ENCODE measurements at places on chromosomes 7 and 10.

GRCh38 chr10:29554660-29555059 lies 80.1 kb downstream of the SVIL start:
- DNase-seq, result no peak

- peak; percentile 74 for DNase-seq
Observed at GRCh38 chr7:36600869-36601530, 123.3 kb downstream of the AOAH start.

DNA sequence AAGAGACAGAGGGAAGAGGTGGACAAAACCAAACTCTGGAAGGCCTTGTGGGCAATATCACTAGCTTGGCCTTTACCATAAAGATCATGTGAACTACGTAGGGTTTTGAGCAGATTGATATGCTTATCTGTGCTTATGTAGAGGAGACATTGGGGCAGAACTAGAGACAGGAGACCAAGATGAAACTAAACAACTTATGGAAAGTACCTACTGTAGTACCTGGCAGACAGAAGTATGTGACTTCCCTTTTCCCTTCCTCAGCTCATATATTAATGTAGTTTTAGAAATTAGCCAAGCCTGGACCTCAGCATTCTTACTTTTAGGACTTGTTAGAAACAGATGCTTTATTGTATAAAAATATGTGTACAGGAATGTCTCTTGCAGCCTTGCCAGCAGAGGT lies 14.0 kb upstream of the IL6 start:
- no peak for DNase-seq

DNA sequence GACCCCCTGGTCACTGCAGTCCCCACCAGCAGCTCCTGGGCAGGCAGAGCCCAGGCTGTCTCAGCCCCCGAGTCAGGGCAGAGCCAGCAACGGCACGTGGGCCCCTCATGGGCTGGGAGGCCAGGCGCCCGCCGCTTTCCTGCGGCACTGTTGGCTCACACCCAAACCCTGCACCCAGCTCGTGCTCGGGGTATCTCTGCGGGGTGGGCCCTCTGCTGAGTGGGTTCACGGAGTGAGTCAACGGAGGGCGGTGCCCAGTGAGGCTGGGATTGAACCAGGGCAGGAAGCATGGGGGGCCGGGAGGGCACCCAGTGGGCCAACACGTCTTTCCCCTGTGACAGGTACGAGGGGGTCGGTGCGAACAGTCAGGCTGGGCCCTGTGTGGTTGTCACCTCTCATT lies 28.9 kb downstream of the ADAP1 start:
- DNase-seq, result no peak

DNA sequence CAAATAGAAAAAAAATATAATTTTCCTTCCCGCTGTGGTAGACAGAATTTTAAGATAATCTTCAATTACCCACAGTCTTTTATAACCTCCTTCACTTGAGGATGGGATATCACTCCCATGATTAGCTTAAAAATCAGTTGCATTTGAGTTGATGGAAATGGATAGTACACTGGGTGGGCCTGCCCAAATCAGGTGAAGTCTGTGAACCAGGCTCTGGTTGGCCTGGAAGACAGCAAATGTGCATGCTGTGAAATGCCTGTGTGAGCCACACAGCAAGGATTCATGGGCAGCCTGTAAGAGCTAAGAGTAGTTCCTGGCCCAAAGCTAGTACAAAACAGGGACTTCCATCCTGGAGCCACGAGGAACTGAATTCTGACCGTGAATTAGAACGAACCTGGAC lies 548.0 kb downstream of the CALN1 start:
- no peak for DNase-seq

- DNase-seq, result peak; percentile 58
Observed at GRCh38 chr7:129664029-129665012, 52.8 kb downstream of the NRF1 start.

GRCh38 chr7:131895541-131896164 lies 339.2 kb upstream of the PODXL start:
- DNase-seq, result peak; percentile 97

Data from foreskin keratinocyte (primary cell).